ENCODE measurements at places on chromosomes 2 and 18.

DNA sequence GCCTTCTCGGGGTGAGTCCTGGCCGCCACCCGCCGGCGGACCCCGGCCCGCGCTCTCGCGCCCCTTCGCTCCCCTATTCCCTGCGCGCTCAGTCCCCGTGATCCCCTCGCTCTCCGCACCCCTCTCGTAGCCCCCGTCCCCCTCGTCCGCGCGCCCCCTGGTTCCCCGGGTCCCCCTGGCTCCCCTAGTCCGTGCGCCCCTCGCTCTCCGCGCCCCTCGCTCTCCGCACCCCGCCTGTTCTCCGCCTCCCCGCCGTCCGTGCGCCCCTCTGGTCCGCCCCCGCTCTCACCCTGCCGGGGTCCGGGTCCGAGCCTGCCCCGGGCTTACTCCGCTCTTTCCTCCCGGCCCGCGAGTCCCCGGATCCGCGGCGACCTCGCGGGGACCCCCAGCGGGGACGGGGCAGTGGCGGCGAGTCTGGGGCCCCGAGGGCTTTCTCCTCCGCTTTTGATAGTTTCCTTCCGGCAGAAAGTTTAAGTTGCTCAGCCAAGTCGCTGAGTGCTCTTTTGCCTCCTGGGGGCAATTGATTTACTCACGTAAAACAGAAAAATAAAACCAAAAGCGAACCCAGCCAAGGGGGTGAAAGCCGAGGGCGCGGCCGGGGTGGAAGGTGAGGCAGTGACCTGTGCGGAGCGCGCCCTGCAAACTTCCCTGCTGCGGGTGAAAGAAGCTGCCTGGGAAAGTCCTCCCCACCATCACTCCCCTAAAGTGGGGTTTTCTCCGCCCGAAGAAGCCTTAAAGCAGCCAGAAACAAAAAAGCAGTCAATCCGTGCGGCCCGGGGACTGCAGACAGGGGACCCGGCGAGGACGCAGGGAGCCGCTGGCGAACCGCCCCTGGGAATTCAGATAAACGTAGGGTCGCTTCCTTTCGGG, 568 bp downstream of the RAB31 start:
- DNase-seq: no peak

GRCh38 chr2:226179010-226179409, 620.6 kb downstream of the IRS1 start:
- no peak for DNase-seq

DNA sequence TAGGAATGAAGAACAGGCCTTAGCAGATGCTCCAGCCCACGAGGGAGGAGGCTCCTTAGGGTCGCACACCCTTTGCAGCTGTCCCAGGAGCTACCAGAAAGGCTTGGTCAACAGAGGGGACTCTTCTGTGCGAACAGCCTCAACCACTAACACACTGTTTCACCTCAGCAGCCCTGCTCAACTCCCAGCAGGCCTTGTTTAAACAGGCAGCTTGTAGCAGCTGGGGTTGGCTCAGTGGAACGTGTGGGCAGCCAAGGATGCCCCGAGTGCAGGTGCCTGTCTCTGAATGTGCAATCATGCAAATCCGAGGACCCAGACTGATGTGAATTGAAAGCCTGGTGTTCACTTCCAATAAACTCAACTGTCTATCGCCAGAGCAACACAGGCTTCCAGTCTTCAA, 88.7 kb upstream of the CXCR4 start:
- no peak for DNase-seq

GRCh38 chr2:236766850-236767249, 197.2 kb downstream of the ACKR3 start:
- DNase-seq: no peak

DNA sequence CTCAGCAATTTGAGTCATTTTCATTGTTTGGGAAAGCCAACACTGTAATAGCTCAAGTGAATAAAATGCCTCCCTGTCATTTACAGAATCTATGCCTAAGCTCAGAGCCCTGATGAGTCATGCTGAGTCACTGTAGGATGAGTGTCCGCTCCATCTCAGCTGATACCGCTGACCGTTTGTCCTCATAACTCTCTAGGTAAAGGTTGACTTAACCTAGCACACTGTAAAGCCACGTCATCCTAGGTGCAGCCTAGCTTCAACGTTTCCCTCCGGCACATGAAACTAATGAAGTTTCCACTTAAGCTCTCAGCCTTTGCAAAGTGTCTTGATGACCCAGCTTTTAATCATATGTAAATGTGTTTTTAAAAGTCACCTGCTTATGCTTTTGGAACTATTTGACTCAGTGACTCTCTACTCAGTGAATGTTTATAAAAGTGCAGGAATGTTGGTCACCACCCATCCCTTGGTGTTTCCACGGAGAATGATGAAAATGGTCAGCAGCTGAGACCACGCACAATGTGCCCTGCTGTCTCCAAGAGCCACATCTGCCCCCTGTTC, 154.0 kb downstream of the PMAIP1 start:
- no peak for DNase-seq

DNA sequence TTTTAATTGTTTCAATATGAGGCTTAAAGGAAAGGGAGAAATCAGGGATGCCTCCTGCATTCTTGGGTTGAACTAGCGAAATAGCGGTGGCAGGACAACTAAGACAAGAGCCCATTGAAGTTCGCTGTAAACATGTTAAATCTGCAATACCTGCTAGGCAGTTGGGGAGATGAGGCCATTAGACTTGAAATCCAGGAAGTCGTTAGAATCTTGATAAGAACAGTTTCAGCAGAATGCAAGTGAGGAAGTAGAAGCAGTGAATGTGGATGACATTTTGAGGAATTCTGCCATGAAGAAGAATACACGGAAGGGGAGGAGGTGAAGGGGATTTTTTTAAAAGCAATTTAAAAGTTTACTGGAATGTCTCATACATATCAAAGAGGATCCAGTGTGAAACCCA, 109.7 kb downstream of the LPIN1 start:
- no peak for DNase-seq

DNA sequence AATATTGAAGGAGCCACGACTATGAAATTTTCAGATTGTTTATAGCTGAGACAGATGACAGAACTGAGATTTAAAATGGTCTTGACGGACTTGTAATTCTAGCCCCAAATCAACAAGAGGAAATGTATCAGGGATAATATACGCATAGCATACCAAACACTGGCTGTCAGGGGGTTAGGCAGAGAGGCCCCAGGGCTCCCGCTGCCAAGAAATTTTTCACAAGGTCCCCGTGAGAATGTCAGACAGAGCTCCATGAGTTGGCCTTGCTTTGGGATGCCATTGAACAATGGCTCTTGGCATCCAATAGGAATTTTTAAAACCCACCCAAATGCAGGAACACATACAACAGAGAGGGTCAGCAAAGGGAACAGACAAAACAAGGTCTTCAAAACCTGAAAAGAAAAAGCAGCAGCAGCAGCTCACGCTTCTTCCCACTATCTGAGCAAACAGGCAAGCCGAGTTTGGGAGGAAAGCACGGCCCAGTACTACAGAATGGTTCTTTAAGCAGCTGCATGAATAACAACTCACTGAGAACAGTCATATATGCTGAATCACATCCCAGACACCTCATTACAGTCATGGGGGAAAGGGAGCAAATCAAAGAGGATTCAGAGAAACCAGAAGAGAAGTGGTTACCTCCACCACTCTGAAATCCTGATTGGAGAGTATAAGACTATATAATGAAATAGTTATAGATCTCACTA, 445.6 kb downstream of the RND3 start:
- DNase-seq: no peak

- no peak for DNase-seq
These were observed 186.1 kb upstream of the RBMS1 start for GRCh38 chr2:160679686-160680085.

GRCh38 chr2:132583666-132584360, 86.2 kb downstream of the LYPD1 start:
- DNase-seq: no peak

DNA sequence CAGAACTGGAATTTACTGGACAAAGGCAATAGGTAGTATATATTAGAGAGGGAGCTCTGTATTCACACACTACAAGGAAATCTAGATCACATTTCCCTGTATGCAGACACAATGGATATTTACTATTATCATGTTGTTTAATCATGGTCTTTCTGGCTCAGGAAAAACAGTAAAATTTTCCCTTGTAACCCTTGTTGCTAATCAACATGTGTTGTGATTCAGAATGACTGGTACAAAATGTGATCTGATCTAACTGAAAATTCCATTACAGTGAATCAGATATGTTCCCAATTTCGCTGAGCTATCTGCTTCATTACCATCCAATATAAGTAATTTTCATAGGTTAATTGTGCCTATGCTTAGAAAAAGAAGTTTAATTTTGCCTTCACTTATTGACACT, 1109.7 kb downstream of the LRP1B start:
- DNase-seq: no peak

DNA sequence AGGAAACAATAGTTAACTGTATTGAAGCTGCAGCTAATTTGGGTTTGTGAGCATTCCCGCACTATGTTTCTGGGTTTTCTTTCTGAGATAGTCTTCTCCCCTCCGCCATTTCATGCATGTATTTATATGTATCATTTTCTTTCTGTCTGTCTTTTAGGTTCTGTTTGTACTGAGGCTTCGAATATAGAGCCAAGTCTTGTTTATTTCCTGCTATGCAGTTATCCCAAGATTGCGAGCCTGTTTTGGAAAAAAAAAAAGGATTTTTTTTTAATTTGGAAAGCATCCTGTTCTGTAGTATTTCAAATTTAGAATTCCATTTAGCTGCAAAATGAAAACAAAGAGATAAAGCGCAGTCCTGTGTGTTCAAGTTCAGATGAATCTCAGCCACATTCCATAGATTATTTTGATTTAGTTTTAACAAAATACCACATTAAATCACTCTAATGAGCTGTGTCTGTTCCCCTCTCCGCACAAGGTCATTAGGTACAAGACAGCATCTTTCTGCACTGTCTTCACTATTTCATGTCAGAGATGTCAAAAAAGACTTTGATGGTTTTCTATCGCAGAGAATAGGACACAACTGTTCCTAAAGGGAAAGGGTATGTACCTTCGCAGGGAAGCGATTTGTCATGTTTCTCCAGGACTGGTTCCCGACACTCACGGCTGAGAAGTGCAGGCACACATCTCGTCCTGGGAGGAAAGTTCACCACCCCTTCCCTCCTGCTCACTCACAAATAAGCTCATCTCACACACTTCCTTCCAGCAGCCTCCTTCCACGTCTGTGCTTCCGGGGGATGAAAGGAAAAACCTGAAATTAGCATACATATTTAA, 443.4 kb downstream of the ZNF516 start:
- DNase-seq: no peak

GRCh38 chr2:151766437-151767153, 32.3 kb upstream of the NEB start:
- no peak for DNase-seq

DNA sequence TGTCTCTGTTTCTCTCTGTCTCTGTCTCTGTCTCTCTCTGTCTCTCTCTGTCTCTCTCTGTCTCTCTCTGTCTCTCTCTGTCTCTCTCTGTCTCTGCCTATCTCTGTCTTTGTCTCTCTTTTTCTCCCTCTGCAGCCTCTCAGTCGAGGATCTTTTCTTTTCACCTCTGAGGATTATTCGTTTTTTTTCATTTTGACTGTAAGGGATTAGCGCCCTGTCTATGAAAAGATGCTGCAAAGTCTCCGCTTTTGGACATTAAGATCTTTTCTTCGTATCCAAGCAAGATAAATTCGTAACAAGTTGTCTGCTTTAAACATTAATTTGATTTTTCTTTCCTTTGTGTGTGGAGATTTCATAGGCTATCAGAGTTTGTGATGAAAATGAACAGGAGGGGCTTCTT, 191.2 kb upstream of the TPO start:
- DNase-seq: no peak

DNA sequence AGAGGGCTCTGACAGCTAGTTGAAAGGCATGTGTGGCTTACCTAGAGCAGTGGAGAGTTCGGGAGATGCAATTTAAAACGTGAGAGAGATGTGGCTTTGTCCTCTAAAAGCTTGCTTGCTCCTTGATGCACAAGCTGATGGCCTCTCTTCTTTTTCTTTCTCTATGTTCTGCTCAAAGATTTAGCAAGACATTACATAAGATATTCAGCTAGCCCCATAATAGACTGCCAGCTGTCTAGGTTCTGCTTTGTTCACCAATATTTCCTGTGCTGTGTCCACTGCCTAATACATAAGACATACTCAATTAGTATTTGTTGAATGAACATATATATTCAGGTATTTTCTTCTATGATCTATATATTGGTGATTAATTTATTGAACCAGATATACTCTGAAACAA, 31.1 kb downstream of the SPATS2L start:
- no peak for DNase-seq

- no peak for DNase-seq
These were observed 91.1 kb downstream of the INHBB start for GRCh38 chr2:120436885-120437603.

DNA sequence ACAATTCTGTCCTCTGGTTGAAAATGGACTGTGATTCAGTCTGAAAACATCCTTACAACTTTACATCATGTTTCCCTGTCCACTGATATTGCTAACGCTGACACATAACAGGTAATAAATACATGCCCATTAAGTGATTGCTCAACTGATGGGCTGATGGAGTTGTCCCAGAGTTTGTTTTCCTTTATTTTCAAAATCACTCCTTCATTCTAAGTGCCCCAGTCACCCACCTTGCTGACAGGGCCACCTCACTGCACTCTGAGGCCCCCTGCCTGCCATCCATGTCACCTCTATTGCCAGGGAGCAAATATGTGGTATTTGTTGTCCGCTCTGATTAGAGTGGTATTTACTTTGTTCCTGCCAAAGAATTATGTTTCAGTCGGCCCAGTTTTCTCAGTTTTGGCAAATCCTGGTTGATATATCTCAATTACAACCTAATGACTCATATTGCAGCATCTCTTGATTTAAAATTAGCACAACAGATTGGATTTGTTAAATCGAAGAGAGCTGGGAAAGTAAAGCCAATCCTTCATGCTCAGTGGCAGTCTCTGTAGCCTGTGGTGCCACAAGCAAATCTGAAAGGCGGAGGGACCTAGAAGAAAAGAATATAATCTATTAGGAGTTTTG, 105.1 kb downstream of the RDH14 start:
- no peak for DNase-seq

DNA sequence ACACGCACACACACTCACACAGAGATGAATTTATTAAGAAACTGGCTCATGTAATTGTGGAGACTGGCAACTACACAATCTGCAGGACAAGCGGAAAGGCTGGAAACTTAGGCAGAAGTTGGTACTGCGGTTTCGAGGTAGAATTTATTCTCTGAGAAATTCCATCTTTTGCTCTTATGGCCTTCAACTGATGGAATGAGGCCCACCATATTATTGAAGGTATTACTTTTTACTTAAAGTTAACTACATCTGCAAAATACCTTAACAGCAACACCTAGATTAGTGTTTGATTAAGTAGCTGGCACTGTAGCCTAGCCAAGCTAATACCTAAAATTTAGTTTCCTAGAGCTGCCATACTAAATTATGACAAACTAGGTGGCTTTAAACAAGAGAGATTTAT, 384.0 kb upstream of the UBE2E3 start:
- DNase-seq: no peak

DNA sequence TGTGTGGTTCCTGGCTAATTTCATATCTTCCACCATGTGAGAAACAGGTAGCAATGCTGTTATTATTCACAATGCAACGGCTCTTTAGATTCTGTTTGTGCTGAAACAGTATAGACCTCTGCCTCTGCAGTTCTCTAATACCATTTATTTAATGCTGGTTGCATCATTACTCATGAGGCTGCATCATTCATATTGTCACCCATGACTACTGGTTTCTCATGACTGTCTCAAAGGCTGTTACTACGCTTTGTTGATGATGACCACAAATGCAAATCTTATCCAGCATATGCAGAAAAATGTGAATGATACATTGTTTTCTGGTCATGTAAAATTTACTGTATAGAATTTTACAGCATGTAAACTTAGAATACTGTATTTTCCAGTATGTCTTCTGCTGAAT, 22.5 kb downstream of the CAVIN2 start:
- no peak for DNase-seq
